ENCODE measurements at places on chromosomes 6 and 20.

- no peak for DNase-seq
These were observed 10.3 kb downstream of the KIF25 start for GRCh38 chr6:168007592-168008338.

DNA sequence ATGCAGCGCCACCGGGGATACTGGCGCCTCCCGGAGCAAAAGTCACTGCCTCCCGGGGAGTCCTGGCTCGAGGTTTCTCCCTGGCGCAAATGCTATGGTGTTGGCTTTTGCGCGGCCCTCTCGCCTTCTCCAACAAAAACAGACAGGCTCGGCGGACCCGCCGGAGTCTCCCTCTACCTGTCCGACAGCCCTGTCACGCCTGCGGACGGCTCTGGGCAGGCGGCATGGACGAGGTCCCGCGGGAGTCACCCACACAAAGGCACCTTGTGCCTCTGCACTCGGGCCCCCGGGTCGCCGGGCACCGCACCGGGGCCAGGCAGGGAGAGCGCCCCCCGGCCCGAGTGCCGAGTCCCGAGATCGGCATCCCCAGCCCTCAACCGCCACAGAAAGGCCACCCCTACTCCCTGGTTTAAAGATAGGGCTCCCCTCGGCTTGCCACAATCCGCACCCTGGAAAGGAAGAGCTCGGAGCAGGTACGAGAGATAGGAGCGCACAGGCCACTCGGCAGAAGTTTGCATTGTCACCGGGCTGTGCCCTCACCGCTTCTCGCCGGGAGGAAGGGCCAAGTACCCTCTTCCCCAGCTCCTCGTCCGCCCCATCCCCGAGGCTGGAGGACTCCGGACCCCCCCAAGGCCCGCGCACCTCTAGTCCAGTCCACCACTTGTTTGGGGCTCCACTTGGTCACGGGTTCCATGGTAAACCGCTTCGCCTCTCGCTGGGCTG is 903 bp downstream of the CNKSR3 start:
- DNase-seq: peak; percentile 47

- DNase-seq: peak; percentile 22
These were observed 277.2 kb downstream of the CDC5L start for GRCh38 chr6:44664716-44665115.

- no peak for DNase-seq
These were observed 16.4 kb downstream of the RBM38 start for GRCh38 chr20:57407541-57407956.

DNA sequence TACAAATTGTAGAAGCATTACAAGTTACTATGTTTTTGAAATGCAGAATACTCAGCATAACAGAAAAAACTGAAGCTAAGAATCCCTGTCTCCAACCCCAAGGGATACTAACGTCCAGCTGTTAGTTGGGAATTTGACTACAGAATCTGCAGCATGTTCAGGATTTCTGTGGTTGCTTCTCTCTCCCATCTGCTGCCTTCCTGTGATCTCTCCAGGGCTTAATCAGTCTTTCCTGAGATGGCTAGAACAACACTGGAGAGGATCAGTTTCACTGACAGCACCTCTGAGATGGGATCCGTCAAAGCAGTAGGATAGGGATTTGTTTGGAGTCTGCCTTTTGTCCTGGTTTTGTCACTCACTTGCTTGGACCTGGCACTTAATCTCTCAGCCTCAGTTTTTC is 73.3 kb upstream of the NUP153 start:
- no peak for DNase-seq

GRCh38 chr6:46626976-46627375 is 25.6 kb downstream of the CYP39A1 start:
- DNase-seq: no peak

Data from H9 (cell line).